NCI-H1092 (cell line): ENCODE measurements at places on chromosomes 7 and 10.

DNA sequence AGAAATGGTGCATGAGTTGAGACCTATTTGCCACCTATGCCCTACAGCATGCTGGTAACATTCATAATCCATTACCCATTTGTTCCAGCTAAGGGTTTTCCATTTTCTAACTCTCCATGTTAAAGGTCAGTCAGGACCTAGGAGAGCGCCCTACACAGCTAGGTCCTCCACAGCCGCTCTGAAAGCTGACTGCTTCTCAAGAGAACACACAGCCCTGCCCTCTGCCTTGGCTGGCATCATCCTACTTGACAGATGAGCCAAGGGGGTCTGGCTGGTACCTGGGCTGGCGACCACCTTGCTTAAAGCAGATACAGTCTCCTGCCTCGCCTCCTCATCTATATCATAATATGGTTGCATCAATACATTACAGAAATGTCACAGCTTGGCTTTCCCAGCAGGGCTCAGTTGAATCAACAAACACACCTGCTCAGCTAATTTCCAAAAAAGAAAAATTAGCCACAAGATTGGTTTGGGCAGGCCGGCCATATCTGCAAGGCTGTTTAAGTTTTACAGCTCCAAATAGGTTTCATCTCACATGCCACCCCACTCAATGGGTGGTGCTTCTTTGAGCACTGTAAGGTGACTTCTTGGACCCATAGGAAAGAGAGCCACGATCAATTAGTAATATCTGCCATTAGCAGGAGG lies 17.3 kb downstream of the TLL2 start:
- no peak for DNase-seq

DNA sequence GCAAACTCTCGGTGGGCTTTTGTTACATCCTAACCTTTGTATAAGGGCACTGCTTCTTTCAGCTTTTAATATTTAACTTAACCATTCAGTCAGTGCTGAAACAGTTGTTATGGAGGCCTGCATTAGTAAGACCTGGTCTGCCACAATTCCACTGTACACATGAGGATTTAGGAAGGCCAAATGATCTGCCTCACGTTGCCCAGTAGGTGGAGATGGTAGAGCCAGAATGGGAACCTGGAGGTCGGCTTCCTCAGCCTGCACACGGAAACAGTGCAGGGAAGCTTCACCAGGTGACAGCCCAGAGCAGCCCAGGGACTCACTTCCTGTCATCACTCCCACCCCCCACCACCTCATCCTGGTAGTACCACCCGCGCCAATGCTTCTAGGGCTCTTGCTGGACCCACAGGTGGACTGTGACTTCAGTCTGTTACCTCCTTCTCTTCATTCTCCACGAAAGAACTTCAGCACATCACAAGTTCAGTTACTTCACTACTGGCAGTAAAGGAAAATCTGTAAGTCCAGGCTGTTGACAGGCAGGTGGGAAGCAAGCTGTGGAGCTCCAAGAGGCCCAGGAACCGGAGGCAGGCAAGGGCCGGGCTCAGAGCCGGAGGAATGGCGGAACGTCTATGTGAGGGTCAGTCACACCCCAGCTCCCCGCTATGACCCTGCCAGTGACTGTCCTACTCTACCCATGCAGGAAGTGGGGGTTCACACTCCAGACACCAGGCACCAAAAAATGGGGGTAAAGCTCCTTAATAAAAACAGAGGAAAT lies 480.3 kb upstream of the C7orf33 start:
- peak; percentile 35 for DNase-seq

GRCh38 chr7:135801877-135802276 lies 53.3 kb upstream of the FAM180A start:
- DNase-seq, result peak; percentile 96

DNA sequence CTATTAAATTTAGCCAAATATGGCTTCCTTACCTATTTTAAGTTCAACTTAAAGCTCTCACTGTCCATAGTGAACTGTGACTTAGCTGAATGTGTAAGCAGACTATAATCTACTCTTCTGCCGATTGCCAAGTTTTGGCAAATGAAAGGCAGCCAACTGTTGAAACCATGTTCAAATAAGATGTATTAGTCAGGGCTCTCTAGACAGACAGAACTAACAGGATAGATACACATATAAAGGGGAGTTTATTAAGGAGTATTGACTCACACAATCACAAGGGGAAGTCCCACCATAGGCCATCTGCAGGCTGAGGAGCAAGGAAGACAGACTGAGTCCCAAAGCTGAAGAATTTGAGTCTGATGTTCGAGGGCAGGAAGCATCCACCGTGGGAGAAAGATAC lies 837.7 kb upstream of the AUTS2 start:
- DNase-seq, result no peak

- no peak for DNase-seq
Measured at GRCh38 chr7:151114151-151115090, 28.1 kb downstream of the AGAP3 start.

DNA sequence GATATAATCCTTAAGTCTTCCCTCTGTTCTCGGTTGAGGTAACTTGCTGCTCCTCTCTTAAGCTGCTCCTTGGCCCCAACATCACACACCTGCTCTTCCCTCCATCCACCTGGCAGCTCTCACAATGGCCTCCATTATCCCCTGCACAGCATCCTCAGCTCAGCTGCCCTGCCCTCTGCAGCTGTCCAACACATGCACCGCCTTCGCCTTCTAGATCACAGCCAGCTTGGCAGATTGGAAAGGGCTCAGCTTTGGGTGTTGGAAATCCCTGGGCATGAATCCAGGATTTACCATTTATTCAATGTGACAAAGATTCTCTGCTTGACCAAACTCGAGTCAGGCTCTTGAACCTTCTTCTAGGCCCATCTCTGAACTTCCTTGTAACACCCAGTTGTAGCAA lies 20.6 kb downstream of the RGR start:
- peak; percentile 28 for DNase-seq

DNA sequence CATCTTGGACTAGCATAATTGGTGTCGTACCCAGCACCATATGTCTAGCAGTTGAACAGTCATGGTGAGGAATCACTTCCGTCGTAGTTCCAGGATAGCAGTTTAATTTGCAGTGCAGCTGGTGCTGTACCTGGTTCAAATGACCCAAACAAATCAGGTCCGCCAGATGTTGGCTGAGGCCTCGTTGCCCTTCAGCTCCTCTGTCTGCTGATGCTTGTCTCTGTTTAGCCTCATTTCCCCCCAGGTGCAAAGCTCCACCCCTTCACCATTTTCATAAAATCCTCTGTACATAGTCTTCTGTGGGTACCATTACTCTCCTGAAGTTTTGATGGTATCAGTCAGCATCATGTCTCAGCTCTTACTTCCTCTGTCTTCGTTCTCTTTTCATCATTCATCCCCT lies 35.1 kb downstream of the UMAD1 start:
- no peak for DNase-seq

DNA sequence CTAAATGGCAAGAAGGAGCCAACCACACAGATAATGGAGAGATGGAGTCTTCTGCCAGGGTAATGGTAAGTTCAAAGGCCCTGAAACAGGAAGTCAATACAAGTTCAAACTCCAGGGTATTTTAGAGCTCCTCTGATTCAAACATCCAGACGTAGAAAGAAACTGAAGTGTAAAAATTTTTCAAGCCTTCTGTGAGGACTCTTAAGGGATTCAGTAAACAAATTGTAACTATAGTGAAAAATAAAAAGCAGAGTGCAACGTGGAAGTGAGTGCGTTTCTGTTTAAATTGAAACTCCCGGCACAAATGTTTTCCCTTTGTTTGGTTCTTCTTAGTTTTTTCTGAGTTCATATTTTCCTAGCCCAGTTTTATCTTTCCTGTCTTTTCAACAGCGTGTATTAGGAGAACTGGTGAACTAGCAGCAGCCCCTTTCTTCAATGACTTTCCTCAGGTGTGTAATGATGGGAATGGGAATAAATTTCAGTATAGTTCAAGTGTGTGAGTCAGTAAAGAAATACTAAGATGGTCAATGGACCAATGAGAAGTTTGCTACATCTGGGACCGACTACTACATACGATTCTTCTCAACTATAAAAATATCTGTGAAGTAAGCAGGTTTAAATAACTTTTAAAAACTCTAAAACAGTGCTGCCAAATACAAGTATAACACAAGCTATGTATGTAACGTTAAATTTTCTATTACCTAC lies 298.9 kb downstream of the CSTF2T start:
- no peak for DNase-seq

DNA sequence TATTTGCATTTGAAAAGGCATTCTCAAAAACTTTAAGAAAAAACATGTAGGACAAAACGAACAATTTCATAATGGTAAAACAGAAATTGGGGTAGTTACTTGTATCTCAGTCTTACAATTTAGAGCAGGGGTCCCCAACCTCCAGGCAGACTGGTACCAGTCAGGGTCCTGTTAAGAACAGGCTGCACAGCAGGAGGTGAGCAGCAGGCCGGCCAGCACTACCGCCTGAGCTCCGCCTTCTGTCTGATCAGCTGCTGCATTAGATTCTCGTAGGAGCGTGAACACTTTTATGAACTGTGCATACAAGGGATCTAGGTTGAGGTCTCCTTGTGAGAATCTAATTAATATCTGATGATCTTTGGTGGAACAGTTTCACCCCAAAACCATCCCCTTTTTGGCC lies 77.3 kb downstream of the SEMA3A start:
- DNase-seq, result no peak

DNA sequence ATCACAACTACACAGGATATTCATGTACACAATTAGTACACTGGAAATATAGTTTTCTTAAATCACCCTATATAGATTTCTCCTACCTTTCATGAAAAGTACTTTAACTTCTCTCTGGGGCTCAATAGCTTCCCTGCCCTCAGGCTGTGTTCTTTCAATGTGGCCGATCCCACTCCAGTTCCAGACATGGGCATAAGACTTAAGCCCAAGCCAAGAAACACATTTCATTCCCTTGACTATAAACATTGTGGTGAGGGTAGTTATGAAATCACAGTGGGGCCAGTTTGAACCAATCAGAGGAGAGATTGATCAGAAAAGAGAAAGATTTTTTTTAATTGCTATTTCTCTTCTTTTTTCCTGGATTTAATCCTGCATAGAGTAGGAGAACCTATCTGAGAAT lies 904.6 kb upstream of the SORCS1 start:
- DNase-seq, result no peak

DNA sequence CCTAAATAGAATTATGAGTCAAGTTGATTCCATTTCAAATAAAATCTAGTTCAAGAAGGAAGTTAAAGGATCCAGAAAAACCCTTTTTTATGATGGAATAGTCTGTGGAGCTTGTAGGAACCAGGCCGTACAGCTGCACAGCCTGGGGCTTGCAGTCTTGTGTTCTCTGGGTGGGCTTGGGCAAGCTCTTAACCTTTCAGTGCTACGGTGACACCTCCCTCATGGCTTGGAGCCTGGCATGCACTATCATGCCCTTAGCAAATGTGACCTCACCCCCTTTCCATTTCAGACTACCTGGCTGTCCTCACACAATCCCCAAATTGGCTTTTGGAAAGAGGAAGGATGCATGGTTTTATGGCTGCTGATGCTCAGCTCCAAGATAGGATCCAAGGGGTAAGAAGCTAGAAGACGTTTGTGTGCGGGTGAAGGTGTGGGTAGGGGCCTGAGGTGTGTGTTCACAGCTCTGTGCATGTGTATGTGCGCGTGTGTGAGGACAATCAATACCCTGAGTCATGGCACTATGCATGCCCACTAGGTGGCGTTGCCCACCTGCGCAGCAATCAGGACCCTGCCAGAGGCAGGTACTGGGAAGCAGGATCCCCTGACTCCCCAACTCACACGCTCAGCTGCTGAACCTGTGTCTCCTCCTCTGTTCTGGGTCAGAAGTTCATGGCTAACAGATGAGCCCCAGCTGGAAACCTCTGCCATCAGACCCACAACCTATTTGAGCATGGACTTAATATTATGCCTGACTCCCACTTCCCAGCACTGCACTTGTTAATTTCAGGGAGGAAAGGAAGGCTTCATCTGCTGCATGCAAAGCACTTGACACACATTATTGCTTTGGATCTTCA lies 113.4 kb downstream of the PTPN20 start:
- DNase-seq, result no peak

DNA sequence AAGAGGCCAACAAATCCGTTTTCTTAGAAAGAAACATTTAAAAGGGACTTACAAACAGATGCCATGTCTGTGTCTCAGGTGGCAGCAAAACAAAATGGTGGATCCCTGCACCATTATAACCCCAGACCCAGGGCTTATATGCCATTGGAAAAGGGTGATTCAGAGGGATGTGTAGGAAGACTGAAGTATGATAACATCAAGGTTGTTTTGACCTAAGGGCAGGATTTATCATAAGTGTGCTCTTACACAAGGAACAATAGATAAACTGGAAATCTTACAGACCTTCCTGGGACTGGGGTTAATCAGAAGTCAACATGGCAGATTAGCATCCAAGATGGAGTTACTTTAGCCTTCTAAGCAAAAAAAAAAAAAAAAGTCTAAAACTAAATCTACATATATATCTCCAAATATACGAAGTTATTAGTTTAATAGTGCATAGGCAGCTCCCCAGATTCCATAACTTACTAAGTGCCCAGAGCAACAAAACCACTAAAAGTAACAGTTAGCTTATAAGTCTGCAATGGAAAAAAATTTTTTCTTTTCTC lies 34.3 kb upstream of the WNT16 start:
- DNase-seq, result no peak

DNA sequence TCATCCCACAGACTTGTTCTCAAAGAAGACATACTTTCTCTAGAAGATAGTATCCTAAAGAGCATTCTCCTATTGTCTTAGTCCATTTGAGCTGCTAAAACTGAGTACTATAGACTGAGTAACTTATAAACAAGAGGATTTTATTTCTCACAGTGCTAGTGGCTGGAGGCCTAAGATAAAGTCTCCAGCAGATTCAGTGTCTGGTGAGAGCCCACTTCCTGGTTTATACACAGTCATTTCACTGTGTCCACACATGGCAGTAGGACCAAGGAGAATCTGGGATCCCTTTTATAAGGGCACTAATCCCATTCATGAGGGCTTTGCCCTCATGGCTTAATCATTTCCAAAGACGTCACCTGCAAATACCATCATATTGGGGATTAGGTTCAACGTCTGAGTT lies 68.7 kb downstream of the LRRC17 start:
- DNase-seq, result no peak

- DNase-seq, result no peak
Measured at GRCh38 chr7:36408589-36408988, 18.9 kb downstream of the ANLN start.

GRCh38 chr7:78568690-78569089 lies 770.1 kb downstream of the PHTF2 start:
- no peak for DNase-seq

DNA sequence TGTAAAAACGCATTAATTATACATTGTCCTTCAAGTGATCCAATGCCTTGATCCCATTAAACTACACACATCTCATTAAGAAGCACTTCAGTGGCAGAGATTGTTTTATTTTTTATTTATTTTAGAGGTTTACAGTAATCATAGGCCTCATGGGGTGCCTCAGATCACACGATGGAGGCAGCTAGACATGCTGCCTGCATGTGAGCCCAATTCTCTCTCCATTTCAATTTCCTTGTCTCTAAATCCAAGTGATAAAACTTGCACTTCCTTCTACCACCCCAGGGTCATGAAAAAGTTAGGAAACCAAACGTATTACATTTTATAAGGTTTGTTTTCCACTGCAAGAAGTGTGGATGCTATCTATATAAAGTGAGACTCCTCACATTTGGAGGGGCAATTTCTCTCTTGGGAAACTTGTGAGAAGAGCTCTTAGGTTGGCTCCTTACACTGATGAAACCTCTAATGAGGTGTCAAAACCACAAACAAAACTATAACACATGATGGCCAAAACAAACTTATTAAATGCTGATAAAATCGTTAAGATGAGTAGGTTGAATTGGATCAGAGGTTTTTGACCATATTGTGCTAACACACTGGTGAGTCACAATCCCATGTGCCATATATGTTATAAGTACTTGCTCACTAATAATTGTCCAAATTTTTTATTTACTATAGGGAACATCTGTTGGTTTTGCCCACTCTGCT lies 22.3 kb upstream of the XPNPEP1 start:
- no peak for DNase-seq
